ENCODE measurements at places on chromosomes 2 and 18.

GRCh38 chr2:195664528-195664927 lies 7.5 kb downstream of the SLC39A10 start:
- DNase-seq: no peak

DNA sequence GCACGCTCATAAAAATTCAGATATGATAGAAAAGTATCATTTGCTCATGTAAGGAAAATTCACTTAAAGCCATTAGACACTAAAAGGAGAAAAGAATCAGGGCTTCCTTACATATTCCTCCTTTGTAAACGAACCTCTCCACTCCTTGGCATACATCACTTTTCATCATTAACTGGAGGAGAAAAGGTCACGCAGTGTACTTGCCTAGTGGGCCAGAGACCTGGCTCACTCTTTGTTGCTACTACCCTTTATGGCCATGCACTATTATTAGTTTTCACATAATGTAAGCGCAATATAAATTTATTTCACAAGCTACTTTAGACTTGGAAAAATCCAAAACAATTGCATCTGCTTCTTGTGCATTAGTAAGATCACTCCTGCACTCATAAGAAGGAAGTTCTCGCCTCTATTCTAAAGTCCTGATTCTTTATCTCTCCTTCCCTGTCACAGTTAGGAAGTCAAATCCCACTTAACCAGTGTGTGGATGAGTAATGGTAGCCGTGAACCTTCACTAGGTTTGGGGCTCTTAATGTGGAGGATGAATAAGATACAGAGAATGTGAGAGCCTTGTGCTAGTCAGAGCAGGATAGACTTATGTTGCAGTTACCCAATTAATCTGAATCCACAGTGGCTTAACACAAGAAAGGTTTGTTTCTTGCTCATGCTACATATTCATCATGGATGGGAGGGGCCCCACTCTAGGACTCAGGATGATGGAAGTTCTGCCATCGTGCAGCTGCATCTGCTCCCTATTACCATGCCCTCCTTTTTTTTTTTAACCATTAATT lies 115.0 kb upstream of the GLS start:
- DNase-seq: no peak

- no peak for DNase-seq
Observed at GRCh38 chr2:104158191-104158590, 695.7 kb upstream of the POU3F3 start.

DNA sequence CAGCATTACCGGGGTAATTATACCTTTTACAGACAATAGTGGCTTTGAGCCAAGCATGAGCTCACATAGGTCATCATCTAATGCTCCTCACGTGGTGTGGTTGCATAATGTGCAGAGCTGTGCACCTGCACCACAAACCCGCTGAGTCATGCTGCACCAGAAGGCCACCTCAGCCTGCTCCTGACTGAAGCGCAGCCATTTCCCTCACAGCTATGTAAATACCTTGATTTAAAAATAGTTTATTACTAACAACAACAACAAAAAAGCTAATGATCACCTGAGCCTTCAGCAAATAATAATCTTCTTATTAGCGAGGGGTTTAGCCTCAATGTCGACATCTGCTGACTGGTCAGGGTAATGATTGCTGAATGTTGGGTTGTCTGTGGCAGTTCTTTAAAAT lies 238.8 kb downstream of the MBD5 start:
- DNase-seq: no peak

DNA sequence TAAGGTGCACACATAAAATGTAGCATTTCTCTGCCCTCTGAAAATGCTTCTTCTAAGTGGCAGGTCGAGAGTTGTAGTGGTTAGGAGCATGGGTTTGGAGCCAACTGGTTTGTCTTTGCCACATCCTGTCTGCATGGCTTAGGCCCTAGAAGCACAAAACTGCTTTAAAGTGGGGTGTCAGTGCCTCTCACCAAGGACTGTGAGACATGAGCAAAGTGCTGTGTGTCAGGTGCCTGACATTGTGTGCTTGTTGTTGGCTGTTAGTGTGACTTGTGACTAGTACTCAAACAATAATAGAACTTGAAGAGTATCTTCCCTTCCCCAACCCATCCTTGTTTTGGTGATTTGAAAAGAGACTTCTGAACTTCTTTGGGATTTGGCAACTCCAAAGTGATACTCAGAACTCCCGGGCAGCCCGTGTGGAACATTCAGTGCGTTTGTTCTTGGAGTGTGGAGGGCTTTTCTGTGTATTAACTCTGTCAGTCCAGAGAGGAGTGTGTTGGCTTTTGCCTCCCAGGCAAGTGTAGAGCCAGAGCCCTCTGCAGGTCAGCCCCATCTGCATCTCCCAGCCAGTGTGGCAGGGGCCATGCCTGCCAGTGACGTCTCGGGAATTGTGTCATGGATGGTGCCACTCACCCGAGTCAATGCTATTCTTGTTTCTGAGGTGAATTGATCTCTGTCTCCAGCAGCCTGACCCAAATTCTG lies 5.0 kb downstream of the MGAT5 start:
- no peak for DNase-seq

DNA sequence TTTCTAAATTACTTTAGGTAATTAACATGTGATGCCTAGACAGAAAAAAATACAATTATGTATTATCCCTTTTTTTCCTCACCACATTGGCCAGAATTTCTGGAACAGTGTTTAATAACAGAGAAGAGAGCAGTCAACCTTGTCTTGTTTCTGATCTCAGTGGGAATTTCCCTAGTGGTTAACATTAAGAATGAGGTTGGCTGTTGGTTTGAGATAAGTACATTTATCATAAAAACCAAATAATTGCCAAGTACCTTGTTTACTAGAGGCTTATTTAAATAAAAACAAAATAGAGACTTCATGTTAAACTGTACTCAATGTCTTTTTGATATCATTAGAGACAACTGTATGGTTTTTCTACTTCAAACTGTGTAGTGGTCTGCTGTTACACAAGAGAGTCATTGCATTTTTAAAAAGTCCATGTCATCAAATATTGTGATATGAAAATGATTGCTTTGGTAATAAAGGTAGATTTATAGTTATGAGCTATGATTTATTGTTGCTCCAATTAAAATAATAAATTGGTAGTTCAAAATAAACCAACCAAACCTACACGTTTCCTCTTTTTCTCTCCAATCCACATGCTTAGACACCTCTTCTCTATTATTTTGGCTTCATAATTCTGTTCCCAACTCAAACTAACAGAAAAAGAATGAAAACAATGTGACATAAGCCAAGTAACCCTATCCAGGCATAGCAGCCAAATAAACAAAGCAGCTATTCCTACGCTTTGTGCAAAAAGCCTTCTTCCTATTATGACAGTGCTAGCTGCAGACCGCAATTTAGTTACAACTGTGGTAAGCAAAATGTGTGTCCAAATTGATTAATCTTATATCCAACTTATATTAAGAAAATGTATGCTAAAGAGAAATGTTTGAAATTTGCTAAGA lies 20.9 kb upstream of the TANK start:
- no peak for DNase-seq

DNA sequence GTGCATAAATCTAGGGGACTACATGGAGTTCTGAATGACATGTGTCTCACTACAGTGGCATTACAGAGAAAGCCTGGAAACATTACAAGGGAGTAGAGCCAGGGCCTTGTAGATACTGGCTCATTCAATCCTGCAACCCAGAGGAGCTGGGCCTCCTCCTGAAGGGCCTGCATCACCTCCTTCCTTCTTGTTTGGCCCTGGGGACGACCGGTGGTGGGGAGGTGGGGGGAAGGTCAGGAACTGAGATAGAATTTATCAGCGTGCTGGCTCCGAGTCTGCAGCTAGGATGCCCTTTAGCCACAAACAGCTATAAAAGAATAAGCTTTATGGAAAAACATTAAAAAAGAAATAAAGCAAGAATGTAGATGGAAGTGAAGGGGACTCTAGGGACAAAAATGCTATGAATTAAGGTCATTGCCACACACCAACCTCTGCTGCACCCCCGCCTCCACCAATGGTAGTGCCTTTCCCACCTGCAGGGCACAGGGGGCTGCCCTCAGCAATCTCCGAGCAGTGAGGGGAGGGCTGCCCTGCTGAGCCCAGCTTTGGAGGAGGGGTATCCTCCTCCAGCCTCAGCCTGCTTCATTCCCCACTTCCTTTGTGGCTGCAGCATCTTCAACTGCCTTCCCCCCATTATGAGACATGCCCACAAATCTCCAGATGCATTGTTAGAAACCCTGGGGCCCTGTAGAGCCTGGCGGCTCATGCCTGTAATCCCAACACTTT lies 149.0 kb downstream of the MSH2 start:
- DNase-seq: no peak

DNA sequence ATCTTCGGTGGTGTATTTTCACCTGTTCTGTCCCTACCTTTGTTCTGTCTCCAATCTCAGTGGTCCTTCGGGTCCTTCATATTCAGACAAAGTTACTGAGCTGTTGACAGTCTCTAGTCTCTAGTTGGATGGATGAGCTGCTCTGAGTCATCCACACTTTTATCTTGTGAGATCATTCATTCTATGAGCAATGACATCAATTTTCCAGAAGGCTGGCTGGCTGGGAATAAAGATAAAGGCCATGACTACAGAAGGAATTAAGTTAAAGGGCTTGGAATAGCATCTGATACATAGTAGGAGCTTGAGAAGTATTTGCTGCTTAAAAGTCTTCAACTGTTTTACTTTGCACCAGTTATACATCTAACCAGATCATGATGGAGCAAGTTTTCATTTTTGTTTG lies 43.1 kb upstream of the SLC39A10 start:
- DNase-seq: no peak

DNA sequence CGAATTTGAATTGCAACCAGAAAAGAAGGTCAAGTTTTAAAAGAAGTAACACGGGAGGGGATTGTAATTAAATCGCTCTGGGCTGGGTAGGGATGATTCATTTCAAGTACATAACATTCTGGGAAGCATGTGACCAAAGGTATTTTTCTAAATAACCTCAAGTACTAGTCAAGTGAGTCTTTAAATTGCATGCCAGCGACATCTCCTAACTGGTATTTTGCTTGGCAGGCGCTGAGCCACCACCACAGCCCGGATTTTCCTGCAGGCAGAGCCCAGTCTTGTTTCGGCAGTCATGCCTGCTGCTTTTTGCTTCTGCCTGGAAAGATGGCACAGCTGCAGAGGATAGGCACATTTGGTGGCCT lies 33.7 kb upstream of the NPAS2 start:
- no peak for DNase-seq

DNA sequence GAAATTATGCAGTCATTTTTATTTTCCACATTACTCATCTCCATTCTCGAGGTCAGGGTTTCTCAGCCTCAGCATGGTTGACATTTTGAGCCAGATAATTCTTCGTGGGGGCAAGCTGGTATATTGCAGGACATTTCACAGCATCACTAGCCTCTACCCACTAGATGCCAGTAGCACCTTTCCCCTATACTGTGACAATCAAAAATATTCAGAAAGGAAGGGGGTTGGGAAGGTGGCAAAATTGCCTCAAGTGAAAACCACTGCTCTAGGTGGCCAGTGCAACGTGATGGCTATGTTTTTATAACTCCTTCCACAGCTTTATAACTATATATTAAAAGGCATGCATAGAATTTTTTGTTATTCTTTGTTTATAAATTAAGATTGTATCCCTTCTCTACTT lies 294.5 kb downstream of the CNTNAP5 start:
- DNase-seq: no peak

- DNase-seq: no peak
Observed at GRCh38 chr2:42281416-42282081, 79.5 kb downstream of the COX7A2L start.

DNA sequence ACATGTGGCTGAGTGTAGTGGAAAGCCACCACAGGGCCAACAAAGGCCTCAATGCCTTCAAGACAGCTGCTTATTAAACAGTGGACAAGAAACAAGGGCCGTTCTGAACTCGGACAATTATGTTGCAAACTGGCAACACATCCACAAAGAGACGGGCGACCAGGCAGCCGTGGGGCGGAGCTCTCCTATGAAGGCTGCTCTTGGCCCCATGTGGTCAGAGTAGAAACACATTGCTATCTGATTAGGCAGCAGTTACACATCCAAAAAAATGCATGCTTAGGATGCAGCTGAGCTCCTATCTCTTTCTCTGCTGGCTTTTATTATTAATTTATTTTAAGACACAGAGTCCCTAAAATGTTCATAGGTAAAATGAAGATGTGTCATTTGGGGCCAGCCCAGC lies 163.4 kb downstream of the TMEM163 start:
- DNase-seq: no peak

DNA sequence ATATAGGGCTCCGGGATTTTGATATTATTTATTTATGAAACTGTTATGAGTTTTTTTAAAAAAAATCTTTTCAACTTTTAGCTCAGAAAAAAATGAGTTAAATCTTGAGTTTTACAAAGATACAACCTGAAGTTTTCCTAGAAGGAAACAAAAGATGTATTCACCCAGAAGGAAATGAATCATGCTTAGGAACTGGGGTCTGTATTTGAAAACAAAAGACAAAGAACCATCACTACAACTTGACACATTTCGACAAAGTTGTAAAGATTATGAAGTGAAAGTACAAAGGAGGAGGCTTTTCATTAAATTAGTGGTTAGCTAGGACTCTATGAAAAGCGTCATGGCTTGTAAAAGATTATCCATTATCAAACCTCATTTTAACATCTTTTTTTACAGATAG lies 143.3 kb downstream of the PDE1A start:
- DNase-seq: no peak

- DNase-seq: no peak
Observed at GRCh38 chr2:241110089-241110606, 8.1 kb upstream of the MTERF4 start.

DNA sequence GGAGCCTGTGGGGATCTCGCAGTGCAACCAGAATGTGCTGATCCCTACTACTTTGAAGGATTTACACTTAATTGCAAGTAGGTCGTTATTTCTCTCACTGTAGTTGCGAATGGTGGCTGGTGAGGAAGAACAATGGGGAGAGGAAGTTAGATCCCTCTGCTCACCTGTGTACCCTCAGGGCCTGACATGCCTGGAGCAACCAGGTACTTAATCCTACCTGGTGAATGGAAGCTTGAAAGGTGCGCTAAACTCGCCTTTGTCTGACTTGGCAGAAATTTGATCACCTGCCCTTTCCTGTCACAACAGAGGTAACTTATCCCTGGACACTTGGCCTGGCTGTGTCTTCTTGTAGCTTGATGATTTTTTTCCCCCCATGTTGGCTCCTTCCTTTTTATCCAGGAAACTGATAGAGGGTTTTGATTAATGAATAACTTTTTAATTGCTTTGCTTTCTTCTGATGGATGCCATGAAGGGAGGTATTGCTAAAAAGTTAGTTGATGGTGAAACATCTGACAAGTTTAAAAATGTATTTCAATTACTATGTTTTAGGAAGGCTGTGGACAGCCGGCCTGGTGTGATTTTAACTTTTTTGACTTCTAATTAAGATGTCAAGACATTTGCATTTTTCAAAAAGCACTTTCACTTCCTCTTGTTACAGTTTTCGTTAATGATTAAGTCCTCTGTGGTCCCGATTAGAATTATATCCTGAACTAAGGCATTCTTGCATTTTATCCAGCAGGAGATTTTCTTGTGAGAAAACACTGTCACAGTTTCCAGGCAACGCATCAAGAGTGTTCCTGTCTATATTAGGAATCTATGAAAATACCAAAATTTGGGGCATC lies 9.2 kb downstream of the SGPP2 start:
- no peak for DNase-seq

- no peak for DNase-seq
Observed at GRCh38 chr18:12371590-12371989, 5.4 kb downstream of the AFG3L2 start.

GRCh38 chr2:134398300-134398699 lies 144.4 kb downstream of the MGAT5 start:
- DNase-seq: no peak

All from iPS DF 6.9 (cell line).